ENCODE measurements at places on chromosomes 11 and 22. TPM values are rescaled to one million over a fixed set of nuclear protein-coding genes. Genes with fewer than 3 reads are reported as not detected.

TMEM25 gene
- total RNA-seq = 35.8 TPM

SPTBN2 gene
- 56.0 TPM for total RNA-seq

GRIK4 gene
- total RNA-seq = 0.72 TPM

DNA sequence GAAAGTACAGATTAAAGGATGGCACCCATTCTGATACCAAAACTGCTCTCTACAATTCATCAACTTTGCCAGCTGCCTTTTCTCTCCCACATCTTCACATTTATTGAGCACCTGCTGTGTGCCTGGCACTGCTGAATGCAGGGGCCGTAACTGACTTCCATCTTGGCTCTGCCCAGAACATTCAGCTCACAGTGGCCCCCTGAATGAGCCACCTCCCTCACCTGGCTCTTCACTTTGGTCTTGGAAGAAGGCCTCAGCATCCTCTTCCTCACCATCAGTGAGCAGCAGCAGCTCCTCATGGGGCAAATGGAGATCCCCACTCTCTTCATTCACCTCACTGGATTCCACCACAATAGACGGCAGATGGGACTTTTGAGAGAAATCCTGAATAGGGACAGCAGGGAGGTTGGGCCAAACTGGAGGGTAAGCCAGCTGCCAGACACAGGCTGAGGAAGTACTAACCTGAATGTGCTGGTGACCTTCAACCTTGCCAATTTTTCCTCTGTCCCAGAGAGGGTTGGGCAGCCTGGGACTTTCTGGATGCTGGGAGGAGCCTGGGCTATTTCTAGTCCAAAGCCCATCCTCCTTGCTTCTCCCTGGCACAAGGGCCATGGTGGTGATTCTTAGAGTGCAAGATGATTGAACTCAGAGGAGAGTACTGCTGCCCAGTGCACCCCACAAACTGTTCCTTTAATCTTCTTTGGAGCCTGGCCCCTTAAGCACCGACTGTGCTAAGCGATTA lies 1.9 kb upstream of the UQCC3 start:
- peak overlapping the region; percentile 54 for H3K27ac ChIP-seq
- DNase-seq = no peak
- no peaks in the 10 kb centered on the region for H3K27me3 ChIP-seq

CAPN5 gene
- 17.9 TPM for total RNA-seq

CDC42EP1 gene
- total RNA-seq = 30.4 TPM

DNA sequence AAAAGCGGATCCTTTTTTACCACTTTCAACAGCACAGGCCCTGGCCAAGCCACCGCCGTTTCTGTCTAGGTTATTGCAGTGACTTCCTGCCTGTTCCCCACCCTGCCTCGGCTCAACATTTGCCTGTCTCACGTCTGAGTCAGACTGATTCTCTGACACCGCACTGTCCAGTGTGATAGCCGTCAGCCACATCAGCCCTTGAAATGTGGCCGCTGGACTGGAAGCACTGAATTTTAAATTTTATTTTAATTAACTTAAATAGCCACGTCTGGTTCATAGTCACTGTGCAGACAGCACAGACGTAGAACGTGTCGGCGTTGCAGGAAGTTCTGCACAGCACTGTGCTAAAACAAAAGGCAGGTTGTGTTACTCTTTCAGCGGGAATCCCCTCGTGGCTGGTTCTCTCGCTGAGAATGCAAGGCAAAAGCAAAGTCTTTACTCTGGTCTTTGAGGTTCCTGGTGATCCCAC lies 56.3 kb upstream of the ADSL start:
- no peak for DNase-seq
- H3K27me3 ChIP-seq = no peaks in the 10 kb centered on the region
- no peaks in the 10 kb centered on the region for H3K4me1 ChIP-seq
- no peak overlapping the region for H3K4me3 ChIP-seq
- peaks cover 36% of the 10 kb centered on the region for H3K36me3 ChIP-seq
- no peak overlapping the region for H3K27ac ChIP-seq

- H3K27me3 ChIP-seq = peaks cover 21% of the 10 kb centered on the region
- no peaks in the 10 kb centered on the region for H3K36me3 ChIP-seq
- peaks cover 4% of the 10 kb centered on the region for H3K4me1 ChIP-seq
- no peak for DNase-seq
- no peak overlapping the region for H3K27ac ChIP-seq
These were observed 25.5 kb downstream of the KCNJ5 start for GRCh38 chr11:128916681-128917080.

OR10V1 gene
- total RNA-seq = not detected

DNA sequence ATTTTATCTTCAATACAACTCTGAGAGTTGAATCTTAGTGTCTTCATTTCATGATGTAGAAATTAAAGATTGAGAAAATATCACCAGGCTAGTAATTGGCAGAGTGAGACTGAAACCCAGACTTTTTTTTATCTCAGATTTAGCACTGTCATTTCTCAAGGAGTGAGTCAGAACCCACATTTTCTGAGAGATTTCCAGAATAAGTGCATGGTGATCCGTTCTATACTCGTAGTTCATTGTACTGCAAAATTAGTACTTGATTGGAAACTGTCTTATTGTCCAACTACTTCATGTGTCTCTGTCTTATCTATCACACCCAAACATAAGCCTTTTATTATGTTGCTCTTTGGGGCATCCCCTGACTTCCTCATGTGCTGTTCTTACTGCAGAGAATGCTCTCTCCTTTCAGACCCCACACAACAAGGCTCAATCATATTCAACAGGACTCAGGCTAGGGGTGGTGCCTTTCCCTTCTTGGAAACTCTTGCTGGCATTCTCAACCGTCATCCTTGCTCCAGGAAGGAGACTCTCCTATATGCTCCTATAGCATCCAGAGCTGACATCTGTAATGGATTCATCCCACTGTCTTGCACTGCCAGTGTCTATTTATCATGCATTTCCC lies 76.7 kb upstream of the BLID start:
- no peak overlapping the region for H3K4me3 ChIP-seq
- DNase-seq = no peak
- peaks cover 4% of the 10 kb centered on the region for H3K4me1 ChIP-seq
- H3K36me3 ChIP-seq = peaks cover 4% of the 10 kb centered on the region
- no peak overlapping the region for H3K27ac ChIP-seq
- no peaks in the 10 kb centered on the region for H3K27me3 ChIP-seq

CNTN5 gene
- 3.2 TPM for total RNA-seq

- no peak overlapping the region for H3K4me3 ChIP-seq
- H3K36me3 ChIP-seq = peaks cover 30% of the 10 kb centered on the region
- no peaks in the 10 kb centered on the region for H3K27me3 ChIP-seq
- DNase-seq = no peak
- H3K4me1 ChIP-seq = peaks cover 15% of the 10 kb centered on the region
These were observed 55.2 kb downstream of the PICALM start for GRCh38 chr11:86013713-86014112.

BATF2 gene
- 1.0 TPM for total RNA-seq

SYT9 gene
- 1.6 TPM for total RNA-seq
